Psoas muscle (tissue), 8 donors: ENCODE measurements at places on chromosomes 7 and 10. TPM values are rescaled to one million over a fixed set of nuclear protein-coding genes. Genes with fewer than 3 reads are reported as not detected.

DNA sequence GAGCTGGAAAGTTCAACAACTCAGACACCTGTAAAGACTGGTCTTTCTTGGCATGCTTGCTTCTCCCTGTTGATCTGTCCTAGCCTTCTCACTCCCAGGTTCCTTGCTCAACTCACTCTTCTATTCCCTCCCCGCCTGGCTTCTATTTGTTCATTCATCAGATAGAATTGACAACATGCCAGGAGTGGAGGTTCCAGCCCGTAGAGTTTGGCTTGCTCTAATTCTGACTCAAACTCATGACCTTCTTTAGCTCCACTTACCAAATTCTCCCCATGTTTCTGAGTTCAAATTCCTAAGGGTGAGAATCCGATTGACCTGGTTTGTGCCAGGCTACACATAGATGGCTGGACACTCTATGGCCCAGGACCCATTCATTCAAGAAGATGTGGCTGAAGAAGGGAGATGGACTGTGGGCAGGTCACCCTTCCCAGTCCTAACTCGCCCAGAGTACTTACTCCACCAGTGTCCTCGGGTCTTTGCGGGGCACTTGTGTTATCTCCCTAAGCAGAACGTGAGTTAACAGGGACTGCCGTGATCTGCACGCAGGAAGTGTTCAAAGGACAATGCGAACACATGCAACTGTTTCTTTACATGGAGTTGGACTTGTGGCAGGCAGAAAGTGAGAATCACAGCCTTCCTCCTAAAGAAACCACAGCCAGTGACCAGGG is 4.0 kb upstream of the TMEM236 start:
- no peak for DNase-seq

- DNase-seq = no peak
Measured at GRCh38 chr7:115088893-115089292, 167.0 kb downstream of the MDFIC start.

DNA sequence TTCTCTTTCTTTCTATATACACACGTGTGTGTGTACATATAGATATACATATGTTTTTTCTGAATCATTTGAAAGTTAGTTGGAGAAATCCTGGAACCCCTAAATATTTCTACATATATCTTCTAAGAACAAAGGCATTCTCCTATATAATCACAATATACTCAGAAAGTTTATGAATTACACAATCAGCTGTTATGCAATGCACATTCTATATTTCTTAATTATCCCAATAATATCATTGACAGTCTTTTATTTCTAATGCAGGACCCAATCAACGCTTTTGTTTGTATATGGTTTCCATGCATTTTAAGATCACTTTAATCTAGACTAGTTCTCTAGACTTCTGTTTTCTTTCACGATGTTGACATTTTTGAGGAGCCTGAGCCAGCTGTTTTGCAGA is 27.7 kb upstream of the ZNF746 start:
- no peak for DNase-seq

DNA sequence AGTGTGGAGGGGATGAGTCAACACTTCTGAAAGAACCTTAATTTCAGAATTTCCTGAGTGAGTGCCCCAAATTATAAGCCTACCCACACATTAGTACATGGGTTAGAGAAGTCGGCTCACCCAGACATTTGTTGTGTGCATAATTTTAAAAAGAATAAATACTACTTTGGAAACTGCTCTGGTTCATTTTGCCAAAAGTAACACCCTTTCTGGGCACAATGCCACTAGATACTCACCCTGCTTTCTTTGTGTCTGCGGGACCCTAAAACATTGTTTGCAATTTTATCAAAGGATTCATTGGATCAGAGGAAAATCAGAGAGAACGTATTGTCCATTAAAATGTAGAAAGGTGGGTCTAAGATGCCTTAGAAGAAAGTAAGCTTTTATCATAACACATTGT is 245.5 kb upstream of the NRP1 start:
- no peak for DNase-seq

GRCh38 chr10:115384665-115385064 is 291.5 kb downstream of the ATRNL1 start:
- DNase-seq = no peak

GRCh38 chr10:102904346-102904745 is 13.7 kb upstream of the CNNM2 start:
- no peak for DNase-seq

Gene ZNF398
- total RNA-seq = 12.4 TPM

Gene GPR85
- 0.19 TPM for total RNA-seq

Gene SYNPO2L
- 289 TPM for total RNA-seq

Gene LIPN
- total RNA-seq = not detected

Gene EPDR1
- total RNA-seq = 46.9 TPM
